Stimulated activated CD4-positive, alpha-beta T cell treated with anti-CD3 and anti-CD28 coated beads, Interleukin-12 subunit alpha, Interleukin-12 subunit beta, amount 100 ng/mL, for 24 hours (primary cell): ENCODE measurements at places on chromosomes 5 and 9.

DNA sequence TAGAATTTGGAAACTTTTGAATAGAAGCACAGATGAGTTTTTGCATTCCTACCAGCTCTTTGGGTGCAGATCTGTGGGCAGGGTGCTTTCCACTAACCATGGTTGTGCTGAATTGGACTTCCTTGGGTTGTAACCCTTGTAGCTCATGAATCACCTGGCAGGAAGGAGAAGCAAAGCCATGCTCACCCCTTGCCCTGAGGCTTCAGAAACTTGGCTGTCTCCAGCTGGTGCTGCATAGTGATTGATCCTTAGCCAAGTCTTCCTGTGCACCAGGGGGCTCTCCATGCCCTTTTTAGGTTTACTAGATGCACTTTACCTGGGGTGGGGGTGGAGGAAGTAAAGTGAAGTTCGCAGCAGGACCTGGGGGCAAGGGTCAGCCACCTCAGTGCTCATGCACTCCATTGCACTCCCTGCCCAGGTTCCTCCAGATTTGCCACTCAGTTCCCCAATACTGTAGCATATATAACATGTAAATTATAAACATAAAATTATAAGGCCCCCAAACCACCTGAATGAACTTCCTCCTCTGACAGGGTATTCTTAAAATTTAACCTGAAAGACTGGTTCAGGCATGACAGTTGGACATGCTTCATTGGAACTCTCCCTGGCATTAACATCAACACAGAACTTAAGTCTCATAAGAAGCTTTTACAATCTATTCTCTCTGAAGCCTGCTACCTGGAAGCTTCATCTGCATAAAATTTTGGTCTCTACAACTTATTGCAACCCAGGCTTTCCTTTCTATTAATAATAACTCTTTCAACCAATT lies 25.8 kb upstream of the IFNA14 start:
- DNase-seq, result no peak

GRCh38 chr5:79932510-79933504 lies 58.3 kb downstream of the MTX3 start:
- no peak for DNase-seq

DNA sequence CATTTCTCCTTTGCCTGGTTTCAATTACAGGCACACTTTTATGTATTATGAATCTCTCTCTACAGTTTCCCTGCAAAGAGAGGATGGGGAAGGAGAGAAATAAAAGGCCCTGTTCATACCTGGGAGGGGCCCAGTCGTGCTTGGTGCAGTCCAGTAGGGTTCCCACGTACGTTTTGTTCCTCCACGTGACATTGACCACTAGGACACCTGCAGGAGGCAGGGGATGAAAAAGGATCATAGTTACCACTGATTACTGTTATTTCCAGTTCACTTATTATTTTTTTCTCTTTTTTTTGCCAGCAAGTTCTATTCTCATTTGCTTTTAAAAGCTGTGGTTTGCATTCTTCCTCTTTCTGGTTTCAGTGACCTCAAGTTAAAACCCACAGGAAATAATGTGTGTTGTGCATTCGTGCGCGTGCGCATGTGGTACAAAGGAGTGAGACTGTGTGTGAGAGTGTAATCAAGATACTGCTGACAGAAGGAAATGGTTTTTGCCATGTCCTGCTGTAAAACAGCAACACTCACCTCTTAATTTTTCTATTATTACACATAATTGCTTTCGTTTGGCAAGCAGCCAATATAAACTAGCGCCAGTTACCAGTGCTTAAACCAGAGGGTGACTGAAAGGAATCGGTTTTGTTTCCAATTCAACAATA lies 96.8 kb downstream of the ZNF608 start:
- DNase-seq, result peak; percentile 32

- no peak for DNase-seq
These were observed 696.2 kb downstream of the DNAH5 start for GRCh38 chr5:13248253-13248652.

GRCh38 chr9:93603011-93603410 lies 26.6 kb downstream of the PHF2 start:
- DNase-seq, result no peak

DNA sequence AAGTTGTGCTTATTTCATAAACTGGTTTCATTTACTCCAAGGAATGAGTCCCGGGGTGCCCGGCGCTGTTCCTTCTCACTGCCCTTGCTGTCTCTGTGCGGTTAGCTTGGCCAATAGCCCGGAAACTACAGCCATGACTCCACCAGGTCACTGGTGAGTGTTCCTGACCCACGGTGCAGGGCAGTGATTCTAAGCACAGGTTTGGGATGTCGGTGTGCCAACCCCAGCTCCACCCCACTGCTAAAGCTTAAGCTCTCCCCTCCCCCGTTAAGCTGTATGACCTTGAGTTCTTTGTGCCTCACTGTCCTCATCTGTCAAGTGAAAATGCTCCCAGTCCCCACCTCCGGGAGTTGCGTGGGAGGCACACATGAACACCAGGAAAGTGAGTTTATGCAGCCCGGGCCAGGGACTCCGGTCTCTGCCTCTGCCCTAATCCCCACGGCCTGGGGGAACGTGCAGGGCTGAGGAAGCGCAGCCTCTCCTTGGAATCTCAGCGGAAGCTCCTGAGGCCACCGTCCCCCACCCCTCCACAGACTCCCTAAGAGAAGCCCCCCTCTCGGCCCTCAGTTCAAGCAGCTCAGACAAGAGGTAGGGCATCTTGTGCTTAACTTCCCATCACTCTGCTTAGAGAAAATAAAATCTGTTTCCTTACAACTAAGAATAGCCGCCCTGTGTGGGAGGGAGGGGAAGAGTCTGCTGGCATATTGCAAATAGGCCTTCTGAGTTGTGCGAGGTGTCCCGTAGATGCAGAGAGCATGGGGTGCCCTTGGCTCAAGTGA lies 92.0 kb upstream of the RAI14 start:
- no peak for DNase-seq

- DNase-seq, result no peak
These were observed 4.3 kb downstream of the SURF2 start for GRCh38 chr9:133360400-133361393.

GRCh38 chr9:78778861-78779374 lies 482.0 kb downstream of the PSAT1 start:
- DNase-seq, result no peak

- no peak for DNase-seq
These were observed 4.4 kb upstream of the DIAPH1 start for GRCh38 chr5:141623186-141623585.

DNA sequence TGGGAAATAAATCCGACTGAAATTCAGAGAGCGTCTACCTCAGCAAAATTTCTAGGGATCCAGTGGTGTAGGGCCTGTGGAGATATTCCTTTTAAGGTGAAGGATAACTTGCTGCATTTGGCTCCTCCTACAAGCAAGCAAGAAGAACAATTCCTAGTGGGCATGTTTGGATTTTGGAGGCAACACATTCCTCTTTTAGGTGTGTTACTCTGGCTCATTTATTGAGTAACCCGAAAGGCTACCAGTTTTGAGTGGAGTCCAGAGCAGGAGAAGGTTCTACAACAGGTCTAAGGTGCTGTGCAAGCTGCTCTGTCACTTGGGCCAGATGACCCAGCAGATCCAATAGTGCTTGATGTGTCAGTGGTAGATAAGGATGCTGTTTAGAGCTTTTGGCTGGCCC lies 862.4 kb upstream of the CDH9 start:
- DNase-seq, result no peak
